ENCODE measurements at places on chromosomes 3 and 15.
A peak's percentile ranks its signal among the peaks of the same experiment; 100 is the strongest.

DNA sequence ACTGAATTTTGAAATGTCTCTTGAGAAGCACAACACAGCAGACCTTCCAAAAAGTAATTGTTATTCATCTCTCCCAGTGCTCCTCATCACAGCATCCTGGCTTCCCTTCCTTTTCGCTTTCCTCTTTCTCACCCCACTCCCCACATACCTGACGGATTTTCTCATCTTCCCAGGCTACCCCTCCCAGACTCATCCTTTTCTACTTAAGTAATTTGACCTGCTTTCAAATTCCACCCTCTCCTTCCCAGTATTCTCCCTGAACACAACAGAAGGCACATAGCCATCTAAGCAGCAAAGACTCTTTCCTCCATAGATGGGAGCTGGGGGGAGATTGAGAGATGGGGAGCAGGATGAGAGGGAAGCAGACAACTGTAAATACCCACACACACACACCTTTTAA lies 187.1 kb upstream of the STT3B start:
- no peak for DNase-seq

GRCh38 chr15:65901336-65901735 lies 32.0 kb downstream of the RAB11A start:
- no peak for DNase-seq

- no peak for DNase-seq
Observed at GRCh38 chr3:58052373-58053273, 44.4 kb downstream of the FLNB start.

DNA sequence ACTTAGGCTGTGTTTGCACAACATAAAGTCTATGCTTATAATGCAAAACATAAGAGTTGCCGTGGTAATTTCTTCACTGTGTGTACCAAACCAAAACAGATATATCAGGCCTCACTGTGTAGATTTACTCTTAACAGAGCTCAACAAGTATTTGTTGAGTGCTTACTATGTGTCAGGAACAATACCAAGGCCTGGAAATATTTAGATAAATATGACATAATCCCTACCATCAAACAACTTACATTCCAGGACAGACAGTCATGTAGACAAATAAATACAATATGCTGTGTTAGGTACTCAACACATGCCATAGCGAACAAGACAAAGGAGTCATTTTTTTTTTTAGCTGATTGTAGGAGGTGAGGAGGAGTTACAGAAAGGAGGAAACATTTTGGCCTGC lies 554.0 kb downstream of the NSUN3 start:
- DNase-seq, result no peak

DNA sequence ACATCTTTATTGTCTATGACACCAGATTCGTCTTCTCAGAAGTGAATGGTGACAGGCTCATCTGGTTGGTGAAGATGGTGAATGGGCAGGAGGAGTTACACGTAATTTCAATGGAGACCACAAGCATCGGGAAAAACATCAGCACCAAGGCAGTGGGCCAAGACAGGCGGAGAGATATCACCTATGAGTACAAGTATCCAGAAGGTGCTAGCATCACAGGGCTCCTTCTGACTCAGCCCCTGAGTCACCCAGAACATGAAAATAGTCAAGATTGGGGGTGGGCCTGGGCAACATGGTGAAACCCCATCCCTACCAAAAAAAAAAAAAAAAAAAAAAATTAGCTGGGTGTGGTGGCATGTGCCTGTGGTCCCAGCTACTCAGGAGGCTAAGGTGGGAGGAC lies 32.6 kb downstream of the TGM4 start:
- no peak for DNase-seq

GRCh38 chr3:180612364-180612763 lies 10.4 kb downstream of the TTC14 start:
- no peak for DNase-seq

GRCh38 chr15:98581715-98582114 lies 66.6 kb upstream of the IGF1R start:
- no peak for DNase-seq

DNA sequence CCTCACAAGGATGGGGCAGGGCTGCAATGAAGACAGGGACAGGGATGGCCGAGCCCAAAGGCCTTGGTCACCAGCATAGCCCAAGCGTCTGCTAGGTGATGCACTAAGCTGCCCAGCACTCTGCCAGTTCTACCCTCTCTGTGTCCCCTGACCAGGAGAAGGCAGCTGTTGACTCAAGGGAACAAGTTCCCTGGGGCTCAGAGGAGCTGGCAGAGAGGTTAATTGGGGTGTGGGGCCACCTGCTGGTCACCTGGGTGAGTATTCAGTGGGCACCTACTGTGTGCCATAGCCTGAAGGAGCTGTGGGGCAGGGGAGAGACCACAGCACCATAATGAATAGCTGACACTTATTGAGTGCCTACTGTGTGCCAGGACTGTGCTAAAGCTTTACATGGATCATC lies 22.0 kb upstream of the DOCK3 start:
- DNase-seq, result peak; percentile 23

DNA sequence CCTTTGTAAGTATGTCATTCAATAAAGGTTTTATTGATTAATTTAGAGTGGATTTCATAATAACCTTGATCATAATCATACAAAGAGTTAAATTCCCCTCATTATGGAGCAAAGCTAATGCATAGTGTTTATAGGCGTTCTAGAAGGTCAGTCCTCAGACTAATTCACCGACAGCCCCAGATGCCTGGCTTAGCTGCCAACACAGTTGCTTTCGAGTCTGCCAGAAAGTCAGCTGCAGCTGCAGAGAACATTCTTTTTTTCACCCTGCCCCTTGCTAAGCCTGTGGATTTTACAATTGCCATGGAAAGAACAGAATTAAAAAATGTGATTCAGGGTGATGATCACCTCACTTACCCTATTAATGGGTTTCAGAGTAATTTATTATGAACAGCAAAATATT lies 21.2 kb downstream of the CADM2 start:
- no peak for DNase-seq

DNA sequence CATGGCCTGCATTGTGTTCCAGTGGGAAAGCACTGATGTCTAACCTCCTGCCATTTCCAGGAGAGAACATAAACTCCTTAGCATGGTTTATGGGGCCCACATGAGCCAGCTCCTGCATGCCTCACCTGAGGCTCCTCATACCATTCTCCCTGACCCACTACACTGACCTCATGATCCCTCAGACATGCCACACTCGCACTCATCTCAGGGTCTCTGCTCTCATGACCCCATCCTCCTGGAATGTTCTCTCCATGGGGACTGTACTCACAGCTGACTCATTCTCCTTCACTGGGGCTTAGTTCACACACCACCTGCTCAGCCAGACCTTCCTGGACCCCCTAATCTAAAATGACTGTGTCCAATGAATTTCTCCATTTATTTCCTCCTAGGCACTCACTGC lies 4.0 kb upstream of the LMCD1 start:
- DNase-seq, result no peak

GRCh38 chr3:27200721-27201489 lies 168.3 kb downstream of the NEK10 start:
- no peak for DNase-seq

- DNase-seq, result no peak
Observed at GRCh38 chr3:30286811-30287210, 319.6 kb upstream of the TGFBR2 start.

- no peak for DNase-seq
Observed at GRCh38 chr3:69902386-69902785, 97.1 kb upstream of the SAMMSON start.

DNA sequence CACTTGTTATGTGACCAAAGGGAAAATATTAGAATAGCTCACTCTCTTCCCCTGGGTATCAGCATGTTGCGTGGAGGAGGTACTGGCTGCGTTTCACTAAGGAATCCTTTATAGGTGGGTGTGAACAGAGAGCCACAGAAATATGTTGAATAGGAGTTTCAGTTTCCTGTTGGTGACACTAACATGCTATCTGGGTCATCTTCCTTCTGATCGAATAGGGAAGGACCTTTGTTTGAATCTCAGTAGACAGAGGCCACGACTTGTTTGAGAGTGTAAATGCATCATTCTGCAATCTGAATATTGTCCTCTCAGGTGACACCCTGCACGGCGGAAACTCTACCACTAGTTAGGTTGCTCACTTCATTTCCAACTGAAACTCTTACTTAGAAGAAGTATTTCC lies 157.9 kb upstream of the SLC2A2 start:
- DNase-seq, result no peak

DNA sequence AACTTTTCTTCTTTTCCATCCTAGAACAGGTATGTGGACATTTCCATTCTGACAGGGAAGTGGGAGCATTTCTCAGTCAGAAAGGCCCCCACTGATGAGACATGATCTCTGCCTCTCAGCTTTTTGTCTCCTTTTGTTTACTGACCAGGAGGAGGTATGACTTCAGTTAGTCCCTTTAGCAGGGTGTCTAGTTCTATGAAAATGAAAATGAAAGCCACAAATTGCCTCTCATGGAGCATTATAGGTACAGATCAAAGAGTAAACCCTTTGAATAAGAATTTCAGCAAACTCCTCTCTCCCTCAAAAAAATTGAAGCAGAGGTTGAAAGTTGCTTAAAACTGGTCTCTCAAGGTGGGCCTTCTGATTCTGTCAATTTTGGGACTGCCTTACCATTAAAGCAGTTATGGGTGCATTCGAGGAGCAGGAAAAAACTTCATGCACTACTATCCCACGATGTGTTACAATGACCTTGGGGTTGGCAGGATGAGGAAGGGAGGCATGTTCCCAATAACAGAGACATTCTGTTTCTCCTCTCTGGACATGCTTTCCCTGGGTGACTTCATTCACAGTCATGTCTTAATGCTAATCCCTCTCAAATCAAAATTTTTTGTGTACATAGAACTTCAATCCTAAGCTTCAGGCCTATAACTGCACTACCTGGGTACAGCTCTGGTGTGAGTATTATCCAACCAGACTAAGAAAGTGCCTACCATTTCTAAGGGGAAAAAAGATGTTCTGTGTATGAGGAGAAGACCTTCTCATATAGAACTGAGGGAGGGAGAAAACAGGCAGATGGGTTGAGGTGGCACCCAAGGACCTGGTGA lies 50.6 kb upstream of the TBC1D23 start:
- DNase-seq, result no peak

DNA sequence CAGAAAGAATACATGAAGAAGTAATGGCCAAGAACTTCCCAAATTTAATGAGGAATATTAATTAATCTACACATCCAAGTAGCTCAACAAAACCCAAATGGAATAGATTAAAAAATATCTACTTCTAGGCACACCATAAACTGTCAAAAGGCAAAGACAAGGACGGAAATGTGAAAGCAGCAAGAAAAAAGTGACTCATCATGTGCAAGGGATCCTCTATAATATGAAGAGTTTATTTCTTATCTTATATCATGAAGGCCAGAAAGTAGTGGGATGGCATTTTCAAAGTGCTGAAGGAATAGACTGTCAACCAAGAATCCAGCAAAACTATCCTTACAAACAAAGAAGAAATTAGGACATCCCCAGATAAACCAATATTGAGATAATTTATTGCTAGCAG lies 73.9 kb upstream of the PRICKLE2 start:
- DNase-seq, result no peak

GRCh38 chr15:76973362-76973743 lies 21.6 kb upstream of the PSTPIP1 start:
- DNase-seq, result peak; percentile 66

- DNase-seq, result no peak
Observed at GRCh38 chr15:96297783-96298182, 32.7 kb upstream of the NR2F2 start.

DNA sequence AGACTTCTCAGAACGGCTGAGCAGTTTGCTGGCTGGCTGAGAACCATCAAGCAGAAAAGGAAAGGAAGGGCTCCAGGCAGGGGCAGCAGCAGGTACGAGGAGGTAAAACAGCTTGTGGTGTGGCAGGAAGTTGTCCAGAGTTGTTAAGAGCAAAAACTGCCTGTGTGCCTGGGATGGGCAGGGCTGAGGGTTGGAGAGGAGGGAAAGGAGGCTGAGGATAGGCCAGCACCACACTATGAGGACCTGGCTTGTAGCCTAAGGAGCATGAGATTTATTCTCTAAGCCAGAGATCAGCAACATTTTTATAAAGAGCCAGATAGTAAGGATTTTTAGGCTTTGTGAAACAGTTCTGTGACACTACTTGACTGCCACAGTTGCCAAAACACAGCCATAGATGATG lies 8.0 kb downstream of the IGSF10 start:
- DNase-seq, result no peak

- no peak for DNase-seq
Observed at GRCh38 chr3:161540594-161540993, 44.0 kb downstream of the OTOL1 start.

GRCh38 chr3:186821429-186822387 lies 15.4 kb upstream of the RFC4 start:
- DNase-seq, result no peak

GRCh38 chr3:172132721-172133311 lies 93.4 kb downstream of the FNDC3B start:
- no peak for DNase-seq

- no peak for DNase-seq
Observed at GRCh38 chr15:96268442-96269204, 61.9 kb upstream of the NR2F2 start.

DNA sequence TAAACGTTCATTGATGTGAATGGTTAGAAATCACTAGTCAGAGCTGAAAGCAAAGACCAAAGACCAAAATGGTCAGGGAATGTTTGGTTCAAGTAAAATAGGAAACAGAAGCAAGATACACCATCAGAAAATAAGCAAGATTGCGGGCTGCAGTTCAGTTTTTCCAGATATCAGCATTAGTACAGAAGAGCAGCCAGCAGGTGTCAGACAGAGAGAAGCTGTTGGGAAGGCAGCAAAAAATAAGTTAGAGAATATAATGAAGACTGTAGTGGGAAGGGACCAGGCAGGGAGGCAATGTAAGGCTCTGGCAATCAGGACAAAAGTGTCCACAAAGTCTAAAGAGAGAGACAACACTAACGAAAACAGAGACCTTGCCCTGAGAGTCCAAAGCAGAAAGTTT lies 639.4 kb upstream of the NAALADL2 start:
- no peak for DNase-seq

- DNase-seq, result no peak
Observed at GRCh38 chr3:66836363-66837152, 161.5 kb upstream of the KBTBD8 start.

- DNase-seq, result no peak
Observed at GRCh38 chr15:88401996-88402656, 65.1 kb downstream of the MRPL46 start.

- no peak for DNase-seq
Observed at GRCh38 chr3:55194376-55194775, 266.5 kb upstream of the LRTM1 start.

- no peak for DNase-seq
Observed at GRCh38 chr15:80155001-80155377, 2.2 kb downstream of the FAH start.

- DNase-seq, result no peak
Observed at GRCh38 chr3:107133891-107134290, 243.3 kb upstream of the CCDC54 start.

GRCh38 chr3:20701641-20702040 lies 515.6 kb upstream of the SGO1 start:
- DNase-seq, result no peak
